Activated CD4-positive, alpha-beta T cell treated with anti-CD3 and anti-CD28 coated beads, Interleukin-2, amount 50 U/mL, for 24 hours (primary cell): ENCODE measurements at places on chromosomes 7 and 10.

DNA sequence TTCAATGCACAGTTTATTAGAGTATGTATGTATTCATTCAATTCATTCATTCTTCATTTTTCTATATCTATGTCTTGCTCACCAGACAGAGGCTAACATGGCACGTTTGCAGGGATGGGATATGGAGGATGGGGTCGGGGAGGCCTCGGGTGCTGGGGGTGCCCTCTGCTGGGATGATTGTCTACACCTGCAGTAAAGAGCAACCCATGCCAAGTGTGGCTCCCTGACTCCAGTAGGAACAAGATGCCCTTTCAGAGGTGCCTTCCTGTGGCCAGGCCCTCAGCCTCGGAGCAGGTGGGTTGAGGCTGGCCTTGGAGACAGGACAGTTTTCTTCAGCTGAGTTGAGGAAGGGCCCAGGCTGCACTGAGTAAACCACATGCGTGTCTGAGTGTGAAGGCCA, 157.2 kb downstream of the SH2D4B start:
- no peak for DNase-seq

DNA sequence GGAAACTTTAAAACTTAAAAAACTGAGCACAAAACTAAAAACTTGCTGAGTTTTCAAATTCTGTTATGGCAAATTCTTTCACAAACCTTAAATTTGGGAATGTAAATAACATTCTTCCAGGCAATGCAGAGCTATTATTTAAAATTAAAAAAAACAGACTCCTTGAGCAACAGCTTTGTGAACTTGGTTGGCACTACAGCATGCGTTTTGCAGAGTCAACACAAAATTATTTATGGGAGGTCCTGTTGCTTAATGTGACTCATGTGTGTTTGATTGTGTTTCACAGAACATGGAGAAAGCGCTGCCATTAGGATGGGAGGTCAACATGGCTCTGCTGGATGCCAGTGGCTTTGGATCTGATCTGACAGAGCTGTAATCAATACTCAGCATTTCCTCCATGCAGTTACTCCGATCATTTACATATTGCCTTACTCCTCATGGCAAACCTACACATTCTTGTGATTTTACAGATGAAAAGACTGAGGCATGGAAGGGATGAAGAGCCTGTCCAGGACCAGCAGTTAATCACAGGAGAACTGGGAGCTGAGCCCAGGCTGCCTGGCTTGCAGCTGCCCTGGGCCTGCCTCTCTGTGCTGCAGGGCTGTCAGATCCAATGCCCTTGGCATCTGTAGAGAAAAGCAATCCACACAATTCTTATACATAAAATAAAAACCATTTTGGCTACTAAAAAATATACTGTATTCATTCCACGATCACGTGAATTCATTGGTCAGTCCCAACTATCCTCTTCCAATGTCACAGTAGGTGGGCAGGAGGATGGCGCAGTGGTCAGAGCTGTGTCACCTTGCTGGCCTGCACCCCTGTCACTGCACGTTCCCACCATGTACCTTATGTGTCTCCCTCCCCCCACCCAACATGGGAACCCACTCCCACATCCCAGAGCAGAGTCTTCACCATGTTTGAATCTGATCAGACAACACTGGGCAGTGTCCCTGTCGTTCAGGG, 200.9 kb downstream of the CXCL12 start:
- DNase-seq: no peak

GRCh38 chr7:140675726-140676125, 3.0 kb downstream of the ADCK2 start:
- DNase-seq: no peak

- DNase-seq: no peak
Measured at GRCh38 chr10:71736570-71736952, 17.0 kb upstream of the C10orf105 start.

GRCh38 chr7:151717415-151717814, 159.5 kb downstream of the PRKAG2 start:
- DNase-seq: no peak
